ENCODE measurements at places on chromosomes 5 and 9.
A peak's percentile ranks its signal among the peaks of the same experiment; 100 is the strongest.

- peak; percentile 4 for DNase-seq
These were observed 136.5 kb upstream of the STK32A start for GRCh38 chr5:147098233-147098790.

DNA sequence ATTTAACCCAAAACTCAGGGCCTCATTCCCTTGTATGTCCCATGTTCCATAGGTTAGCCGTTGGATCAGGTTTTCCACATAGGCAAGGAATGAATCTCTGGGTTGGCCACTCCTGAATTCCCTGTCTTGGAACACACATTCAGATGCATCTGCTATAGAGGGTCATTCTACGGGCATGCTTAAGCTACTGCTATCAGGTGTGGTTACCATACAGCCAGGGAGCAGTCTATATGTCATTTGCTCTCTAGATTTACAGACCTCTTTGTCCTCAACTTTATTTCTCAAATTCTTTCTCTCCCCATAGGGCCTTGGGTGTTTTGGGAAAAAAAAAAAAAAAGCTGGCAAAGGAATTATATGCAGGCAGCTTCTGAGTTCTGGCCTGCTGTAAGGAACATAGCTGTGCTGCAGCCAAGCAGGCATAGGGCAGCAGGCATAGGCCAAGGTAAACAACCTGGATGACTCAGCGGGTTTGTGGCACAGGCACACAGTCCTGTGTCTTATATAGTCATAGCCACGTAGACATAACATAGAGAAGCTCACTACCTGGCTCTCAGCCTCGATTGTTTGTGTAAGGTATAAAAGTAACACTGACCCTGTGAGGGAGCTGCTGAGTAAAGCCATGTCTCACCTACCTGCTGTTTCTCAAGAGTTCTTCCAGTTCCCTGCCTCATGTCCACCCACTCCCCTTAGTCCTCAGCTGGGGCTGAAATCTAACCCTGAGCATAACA is 141.5 kb downstream of the OSTF1 start:
- no peak for DNase-seq

- DNase-seq, result no peak
These were observed 13.6 kb downstream of the MTMR12 start for GRCh38 chr5:32299059-32299677.

DNA sequence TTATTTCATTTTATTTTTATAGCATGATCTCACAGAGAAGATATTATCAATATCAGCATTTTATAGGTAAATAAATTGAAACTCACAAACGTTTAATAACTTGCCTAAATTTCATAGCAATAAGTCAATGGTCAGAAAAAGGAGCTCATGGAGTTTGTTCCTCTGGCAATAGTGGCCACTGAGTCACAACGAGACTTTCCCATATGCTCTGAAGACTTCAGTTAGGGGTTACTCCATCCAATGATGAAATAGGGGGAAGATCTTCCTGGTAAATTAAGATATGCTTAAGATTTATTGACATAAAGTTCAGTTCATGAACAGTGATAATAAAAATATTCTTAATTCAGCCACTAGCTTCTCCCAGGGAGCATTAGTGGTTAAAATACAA is 43.5 kb upstream of the HTR4 start:
- no peak for DNase-seq

- DNase-seq, result no peak
These were observed 614.7 kb downstream of the PRELID2 start for GRCh38 chr5:145220481-145220880.

DNA sequence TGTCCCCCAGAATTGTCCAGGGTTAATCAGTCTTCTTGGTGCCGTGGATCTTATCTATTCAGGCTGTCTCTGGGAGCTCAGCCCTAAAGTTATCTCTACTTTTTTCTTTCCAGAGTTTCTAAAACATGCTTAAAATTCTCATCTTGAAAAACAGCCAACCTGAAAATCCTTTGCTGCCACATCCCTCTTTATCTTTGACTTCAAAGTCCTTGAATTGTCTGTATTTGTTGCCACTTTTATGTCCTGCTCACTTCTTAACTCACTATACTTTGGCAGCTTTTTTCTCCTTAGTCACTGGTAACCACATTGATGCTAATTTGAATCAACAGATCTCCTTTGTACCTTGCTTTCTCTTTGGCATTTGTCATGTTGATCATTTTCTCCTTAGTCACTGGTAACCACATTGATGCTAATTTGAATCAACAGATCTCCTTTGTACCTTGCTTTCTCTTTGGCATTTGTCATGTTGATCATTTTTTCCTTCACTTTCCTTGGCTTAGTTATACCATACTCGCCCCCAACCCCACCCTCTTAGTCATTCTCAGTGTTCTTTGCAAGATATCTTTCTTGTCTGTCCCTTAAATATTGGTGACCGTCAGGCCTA is 8.5 kb downstream of the DMXL1 start:
- DNase-seq, result peak; percentile 45

- no peak for DNase-seq
These were observed 11.7 kb downstream of the MPDZ start for GRCh38 chr9:13267743-13268142.

GRCh38 chr9:126342621-126343031 is 16.0 kb downstream of the MVB12B start:
- no peak for DNase-seq

GRCh38 chr5:138626333-138626944 is 51.2 kb upstream of the HSPA9 start:
- no peak for DNase-seq

DNA sequence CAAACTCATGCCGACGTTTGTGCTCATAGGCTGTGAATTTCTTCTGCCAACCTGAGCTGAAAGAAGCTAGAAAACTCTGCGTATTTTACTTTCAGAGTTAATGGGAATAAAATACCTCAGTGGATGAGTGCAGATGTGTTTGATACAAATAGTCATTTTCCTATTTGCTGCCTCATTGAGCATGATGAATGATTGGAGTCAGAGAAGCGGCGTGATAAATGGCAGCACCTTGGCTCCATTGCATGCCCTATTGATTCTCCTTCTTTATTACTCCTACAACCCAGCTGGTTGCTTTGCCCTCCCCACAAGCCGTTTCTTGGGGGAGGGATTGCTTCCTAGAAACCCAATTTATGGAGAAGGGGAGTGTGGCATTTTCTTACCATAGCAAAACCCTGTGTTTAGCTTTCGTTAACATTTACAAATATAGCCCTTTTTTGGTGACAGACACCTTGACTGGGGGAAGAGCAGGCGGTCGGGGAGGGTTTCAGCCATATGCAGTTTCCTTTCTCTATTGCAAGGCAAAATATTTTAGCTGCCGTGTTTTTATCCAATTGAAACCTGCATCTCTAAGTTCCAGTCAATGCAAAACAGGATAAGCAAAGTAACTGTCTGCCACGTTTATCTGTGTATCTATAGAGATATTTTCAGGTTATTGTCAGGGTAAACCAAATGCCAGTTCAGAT is 93.1 kb upstream of the TBCA start:
- no peak for DNase-seq

- no peak for DNase-seq
These were observed 58.6 kb downstream of the PCDHGC5 start for GRCh38 chr5:141547488-141547887.

DNA sequence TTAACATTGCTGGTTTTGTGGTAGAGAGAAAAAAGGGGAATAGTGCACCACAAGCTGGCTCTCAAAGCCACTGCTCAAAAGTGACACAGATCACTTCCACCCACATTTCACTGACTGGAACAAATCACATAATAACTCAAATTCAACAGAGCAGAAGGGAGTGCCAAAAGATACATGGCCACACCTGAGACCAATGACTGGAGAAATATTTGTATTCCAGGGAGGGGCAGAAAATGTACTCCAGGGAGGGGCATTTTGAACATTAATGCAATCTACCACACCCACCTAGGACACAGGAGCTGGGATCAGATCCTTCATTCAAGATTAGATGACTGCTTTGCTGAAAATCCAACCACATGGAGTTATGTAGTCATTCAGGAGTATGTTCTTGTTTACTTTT is 44.8 kb upstream of the ALDOB start:
- no peak for DNase-seq

DNA sequence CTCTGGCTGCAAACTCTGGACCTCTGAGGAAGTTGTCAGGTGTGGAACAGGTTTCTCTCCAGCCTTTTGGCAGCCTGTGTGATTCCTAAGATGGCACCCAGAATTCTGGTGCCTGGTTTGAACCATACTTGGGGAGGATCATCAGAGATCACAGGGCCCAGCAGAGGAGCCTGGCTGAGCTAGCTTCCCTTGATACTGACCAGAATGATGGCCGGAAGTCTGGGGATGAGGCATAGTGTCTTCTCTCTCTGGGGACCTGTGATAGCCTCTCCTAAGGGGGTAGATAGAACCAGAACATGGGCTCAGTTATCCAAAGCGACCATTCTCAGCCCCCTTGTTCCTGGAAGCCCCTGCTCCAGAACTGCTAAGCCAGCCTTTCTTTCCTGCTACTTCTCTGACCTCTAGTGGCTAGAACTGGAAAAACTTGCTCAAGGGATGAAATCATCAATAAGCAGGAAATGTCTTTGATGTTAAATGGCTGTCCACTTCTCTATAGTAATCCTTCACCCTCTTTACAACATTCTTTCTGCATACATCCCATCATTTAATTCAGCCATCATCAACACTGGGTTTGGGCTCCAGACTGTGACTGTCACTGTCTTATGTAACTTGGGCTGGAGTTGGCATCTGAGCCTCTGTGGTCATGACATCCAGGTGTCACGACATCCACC is 55.1 kb downstream of the C9orf152 start:
- DNase-seq, result no peak

GRCh38 chr5:139462586-139463276 is at the start of gene ECSCR:
ECSCR (minus strand) TSS chr5:139462743; CDS start chr5:139462670, 73 bp downstream.
- no peak for DNase-seq

- no peak for DNase-seq
These were observed 1793.1 kb downstream of the EFNA5 start for GRCh38 chr5:105877592-105877991.

DNA sequence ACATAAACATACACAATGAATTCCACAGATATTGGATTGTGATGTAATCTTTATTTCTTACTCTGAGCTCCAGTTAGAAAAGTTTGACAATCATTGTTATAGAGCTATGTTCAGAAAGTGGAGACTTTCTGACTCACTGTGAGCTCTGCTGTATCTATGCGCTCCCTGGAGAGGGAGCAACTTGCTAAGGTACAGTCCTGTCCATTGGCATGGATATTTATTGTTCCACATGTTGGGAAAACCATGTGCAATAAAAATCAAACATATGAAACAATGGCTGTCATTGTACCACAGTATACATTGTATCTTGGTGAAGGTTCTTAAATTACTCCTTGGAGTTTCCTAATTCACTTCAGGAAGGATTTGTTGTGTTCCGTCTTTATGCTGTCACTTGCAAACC is 26.8 kb downstream of the NMRK1 start:
- no peak for DNase-seq

DNA sequence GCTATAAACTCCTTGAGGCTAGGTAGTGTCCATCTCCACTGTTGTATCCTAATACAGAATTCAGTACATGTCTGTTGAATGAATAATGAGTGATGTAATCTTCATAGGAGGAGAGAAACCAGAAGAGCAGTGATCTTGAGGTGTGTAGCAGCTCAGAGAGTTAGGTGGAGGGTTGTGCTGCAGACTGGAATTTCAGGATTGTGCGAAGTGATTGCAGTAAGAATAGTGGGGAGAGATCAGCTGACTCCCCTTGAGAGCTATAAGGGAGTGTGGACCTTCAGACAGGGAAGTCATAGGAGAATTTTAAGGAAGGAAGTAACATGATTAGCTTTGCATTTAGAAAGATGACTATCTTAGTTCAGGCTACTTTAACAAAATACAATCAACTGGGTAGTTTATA is 4.4 kb downstream of the SNX24 start:
- no peak for DNase-seq

GRCh38 chr5:111201705-111202104 is 22.5 kb upstream of the CAMK4 start:
- no peak for DNase-seq

GRCh38 chr9:78368236-78368635 is 71.3 kb downstream of the PSAT1 start:
- DNase-seq, result no peak

DNA sequence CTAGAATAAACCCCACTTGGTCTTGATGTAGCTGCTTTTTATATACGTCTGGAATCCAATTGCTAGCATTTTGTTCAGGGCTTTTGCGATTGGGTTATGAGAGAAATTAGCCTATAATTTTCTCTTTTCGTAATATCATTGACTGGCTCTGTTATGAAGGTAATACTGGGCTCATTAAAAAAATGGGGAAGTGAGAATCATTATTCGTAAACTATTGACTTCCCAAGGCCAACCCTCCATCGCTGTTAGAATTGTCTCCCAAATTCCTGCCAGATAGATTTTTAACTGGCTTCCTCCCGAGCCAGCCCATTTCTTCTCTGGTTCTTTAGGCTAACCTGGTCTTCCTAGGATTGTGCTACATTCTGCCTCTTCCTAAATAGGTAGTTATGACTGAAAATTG is 35.9 kb upstream of the GRPEL2 start:
- DNase-seq, result no peak

GRCh38 chr5:166370928-166371690 is 1920.3 kb upstream of the WWC1 start:
- DNase-seq, result no peak

DNA sequence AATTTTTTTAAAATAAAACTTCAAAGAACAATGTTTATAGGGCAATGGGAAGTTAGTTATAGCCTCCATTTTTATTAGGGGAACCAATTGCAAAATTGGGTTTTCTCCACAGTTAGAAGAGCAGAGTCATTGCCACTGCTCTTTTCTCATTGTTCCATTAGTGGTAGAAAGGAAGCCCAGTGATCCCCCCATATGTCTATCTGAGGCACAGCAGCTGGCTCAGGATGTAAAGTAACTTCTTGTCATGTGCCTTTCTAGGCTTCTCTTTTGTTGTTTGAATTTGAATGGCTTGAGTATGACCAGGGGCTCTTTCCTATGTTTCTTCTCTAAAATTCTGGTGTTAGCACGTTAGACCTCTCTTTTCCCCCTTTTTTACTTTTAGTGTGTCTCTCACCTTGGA is 61.2 kb downstream of the UBAP1 start:
- no peak for DNase-seq

Data from stimulated activated naive CD8-positive, alpha-beta T cell treated with anti-CD3 and anti-CD28 coated beads, Interleukin-15, Interleukin-2, amounts not matched to agents 100 U/mL and 50 U/mL, for 24 hours (primary cell).